ENCODE measurements at places on chromosomes 7 and 10.

- no peak for DNase-seq
Observed at GRCh38 chr7:139734395-139734794, 43.4 kb downstream of the HIPK2 start.

- no peak for DNase-seq
Observed at GRCh38 chr7:127652333-127653248, 597 bp downstream of the SND1 start.

GRCh38 chr10:17476073-17476472 lies 21.7 kb upstream of the ST8SIA6 start:
- DNase-seq, result no peak

DNA sequence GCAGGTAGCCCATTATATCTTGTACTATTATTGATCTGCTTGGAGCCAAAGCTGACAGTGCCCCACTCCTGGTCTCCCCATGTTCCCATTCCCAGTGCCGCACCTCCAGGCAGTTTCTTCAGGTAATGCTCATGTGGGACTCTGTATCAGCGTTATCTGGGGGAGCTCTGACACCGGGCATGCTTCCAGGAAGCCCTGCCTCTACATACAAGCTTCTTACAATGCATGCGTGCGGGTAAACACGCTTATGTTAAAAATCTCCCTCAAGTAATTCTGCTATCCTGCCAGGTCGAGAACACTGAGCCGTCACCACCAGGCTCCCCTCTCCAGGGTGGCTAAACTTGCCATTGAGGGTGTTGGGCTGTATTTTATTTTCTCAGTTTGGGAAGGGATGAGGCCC lies 61.6 kb upstream of the LBX1 start:
- DNase-seq, result no peak

DNA sequence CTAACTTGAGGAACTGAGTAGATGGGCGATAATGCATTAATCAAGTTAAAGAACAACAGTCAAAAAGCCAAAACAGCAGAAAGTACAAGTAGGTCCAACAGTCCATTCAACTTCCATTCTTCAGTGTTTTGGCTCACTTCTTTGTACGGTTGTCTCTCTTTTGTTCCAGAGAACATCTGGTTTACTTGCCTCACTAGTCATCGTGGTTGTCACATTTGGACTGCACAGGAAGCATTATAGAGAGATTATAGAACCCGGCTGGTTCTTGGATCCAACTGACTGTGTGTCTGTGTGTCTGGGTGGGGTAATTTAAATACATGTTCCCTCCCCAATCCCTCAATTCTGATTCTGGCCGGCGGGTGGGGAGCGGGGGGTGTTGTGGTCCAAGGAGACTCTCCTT lies 1.8 kb upstream of the CEP41 start:
- DNase-seq, result no peak

GRCh38 chr7:131139462-131139861 lies 188.2 kb upstream of the MKLN1 start:
- DNase-seq, result no peak

GRCh38 chr7:138429577-138430250 lies 30.3 kb upstream of the TRIM24 start:
- DNase-seq, result no peak

GRCh38 chr7:38682606-38683005 lies 51.4 kb upstream of the AMPH start:
- DNase-seq, result no peak

DNA sequence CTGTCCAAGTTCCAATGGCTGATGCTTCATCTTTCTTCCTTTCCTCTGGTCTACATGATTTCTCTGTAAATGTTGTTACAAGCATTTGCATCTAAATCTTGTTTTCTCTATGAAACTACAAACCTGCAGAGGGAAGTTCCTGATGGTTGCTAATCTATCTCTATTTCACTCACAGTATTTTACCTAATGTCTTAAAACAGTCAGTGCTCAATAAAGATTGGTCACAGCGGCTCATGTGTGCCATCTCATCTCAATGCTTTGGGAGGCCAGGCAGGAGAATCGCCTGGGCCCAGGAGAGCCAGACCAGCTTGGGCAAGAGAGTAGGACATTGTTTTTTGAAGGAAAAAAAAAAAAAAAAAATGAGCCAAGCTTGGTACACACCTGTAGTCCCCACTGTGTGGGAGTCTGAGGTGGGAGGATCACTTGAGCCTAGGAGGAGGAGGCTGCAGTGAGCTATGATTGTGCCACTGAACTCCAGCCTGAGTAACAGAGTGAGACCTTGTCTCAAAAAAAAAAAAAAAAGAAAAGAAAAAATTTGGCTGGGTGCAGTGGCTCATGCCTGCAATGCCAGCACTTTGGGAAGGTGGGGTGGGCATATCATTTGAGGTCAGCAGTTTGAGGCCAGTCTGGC lies 71.3 kb upstream of the ARMC3 start:
- DNase-seq, result no peak

DNA sequence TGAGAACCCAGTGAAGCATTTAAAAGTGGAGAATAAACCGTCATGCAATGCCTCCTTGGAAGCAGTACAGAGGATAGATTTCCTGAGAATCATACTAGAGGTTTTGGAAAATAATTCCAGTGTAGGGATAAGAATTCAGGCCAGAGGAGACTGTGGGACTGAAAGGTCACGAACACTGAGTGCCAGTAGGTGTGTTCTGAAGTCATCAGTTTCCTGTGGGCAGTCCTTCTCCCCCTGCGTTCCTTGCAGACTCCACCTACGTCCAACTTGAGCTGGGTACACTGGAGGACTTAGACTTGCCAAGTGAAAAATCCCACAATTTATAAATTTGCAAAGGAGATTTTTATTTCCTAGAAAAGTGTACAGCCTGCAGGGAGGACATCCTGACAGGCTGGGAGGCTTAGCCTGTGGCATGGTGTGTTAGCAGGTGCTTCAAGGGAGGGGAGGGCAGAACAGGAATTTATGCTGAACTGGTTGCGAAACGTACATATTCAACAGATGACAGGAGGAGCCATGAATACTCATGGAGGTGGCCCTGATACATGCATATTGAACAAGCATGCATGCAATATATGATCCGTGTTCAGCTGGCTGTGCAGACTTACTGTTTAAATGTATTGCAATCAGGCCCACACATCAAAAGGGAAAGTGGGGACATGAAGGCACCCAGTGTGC lies 72.9 kb upstream of the POM121L12 start:
- no peak for DNase-seq

- DNase-seq, result no peak
Observed at GRCh38 chr7:108600399-108600798, 30.7 kb downstream of the DNAJB9 start.

DNA sequence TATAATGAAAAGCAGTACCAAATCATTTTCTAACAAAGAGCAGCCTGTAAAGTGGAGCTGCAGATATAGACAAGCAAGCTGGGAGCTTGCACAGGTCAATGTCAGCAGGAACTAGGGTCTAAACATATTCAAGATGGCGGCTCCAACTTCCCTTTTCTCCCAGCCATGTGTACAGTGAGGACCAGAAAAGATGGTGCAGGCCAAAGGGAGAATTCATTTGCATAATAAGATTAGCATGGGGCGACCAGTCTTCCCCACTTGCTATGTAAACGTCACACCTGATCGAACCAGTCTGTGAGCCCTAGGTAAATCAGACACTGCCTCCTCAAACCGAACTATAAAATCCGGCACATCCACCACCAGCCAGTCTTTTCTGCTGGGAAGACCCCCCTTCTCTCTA lies 4.4 kb upstream of the RAPGEF5 start:
- no peak for DNase-seq

- DNase-seq, result no peak
Observed at GRCh38 chr7:68183176-68183575, 1186.5 kb downstream of the TYW1 start.

- peak; percentile 67 for DNase-seq
Observed at GRCh38 chr10:988667-989545, 672 bp downstream of the GTPBP4 start.

- no peak for DNase-seq
Observed at GRCh38 chr7:139855498-139856270, 26.6 kb downstream of the TBXAS1 start.

- DNase-seq, result no peak
Observed at GRCh38 chr7:28726555-28726954, 231.6 kb downstream of the TRIL start.

GRCh38 chr10:73182568-73182967 lies 14.6 kb downstream of the FAM149B1 start:
- DNase-seq, result no peak

DNA sequence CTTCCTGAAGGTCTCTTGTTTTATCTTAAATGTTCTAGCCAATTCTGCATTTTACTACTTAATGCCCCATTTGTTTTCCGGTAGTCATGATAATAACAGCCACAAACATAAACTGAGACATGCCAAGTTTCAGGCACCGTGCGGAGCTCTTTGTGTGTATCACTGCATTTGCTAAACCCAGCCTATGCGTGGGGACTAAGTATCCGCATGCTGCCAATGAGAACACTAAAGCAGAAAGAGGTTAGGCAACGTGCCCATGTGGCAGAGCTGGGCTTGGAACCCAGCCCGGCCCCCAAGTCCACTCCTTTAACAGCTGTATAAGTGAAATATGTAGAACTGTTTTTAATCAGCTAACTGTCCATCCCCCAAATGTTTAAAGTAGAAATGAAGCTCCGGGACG lies 54.1 kb downstream of the SLIT1 start:
- no peak for DNase-seq

DNA sequence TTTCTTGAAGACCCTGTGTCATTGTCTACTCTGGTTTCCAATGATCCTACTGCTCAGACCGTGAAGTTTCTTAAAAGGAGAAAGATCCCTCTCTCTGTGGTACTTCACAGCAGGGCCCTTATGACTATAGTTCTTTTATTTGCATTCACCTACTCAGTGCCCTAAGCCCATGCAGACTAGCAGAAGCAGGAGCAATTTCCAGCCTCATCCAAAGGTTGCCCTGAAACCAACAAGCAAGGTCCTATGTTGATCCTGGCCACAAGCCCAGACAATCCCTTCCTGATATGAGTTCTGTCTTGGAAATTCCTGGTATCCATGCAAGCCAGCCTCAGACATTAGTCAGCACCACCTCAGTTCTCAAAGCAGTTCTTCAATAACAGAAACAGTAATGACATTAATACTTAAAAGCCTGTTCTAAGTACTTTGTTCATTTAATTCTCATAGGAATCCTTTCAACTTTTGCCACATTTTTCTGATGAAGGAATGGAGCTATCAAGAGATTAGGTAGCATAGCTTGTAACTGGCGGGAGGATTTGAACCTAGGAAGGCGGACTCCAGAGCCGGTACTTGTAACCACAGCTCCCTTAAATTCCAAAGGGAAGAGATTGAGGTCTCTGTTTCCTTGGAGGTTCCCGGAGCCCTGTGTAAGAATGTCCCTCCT lies 58.1 kb upstream of the ST8SIA6 start:
- DNase-seq, result no peak

GRCh38 chr10:86712317-86712707 lies 44.0 kb downstream of the LDB3 start:
- no peak for DNase-seq
